ENCODE measurements at places on chromosomes 1 and 21. TPM values are rescaled to one million over a fixed set of nuclear protein-coding genes. Genes with fewer than 3 reads are reported as not detected.

The KMO gene
- total RNA-seq: under 0.01 TPM

DNA sequence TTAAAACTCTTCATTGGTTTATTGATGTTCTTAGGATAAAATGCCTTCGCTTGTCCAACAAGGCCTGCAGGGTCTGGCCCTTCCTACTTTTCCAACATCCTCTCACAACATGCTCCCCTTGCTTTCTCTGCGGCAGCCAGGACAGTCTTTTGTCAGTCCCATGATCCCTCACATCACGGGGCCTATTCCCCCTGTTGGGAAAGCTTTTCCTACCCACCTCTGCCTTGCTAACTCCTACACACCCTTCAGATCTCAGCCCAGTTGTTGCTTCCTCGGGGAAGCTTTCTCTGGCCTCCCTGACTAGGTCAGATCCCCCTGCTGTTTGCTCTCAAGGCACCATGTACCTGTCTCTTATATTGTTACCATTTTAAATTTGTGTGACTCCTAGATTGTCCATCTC lies 19.0 kb downstream of the DLGAP3 start:
- no peak overlapping the region for H3K4me3 ChIP-seq
- no peak overlapping the region for H3K27ac ChIP-seq
- peaks cover 6% of the 10 kb centered on the region for H3K27me3 ChIP-seq
- no peaks in the 10 kb centered on the region for H3K36me3 ChIP-seq

GRCh38 chr1:77623066-77623465 lies 59.4 kb downstream of the ZZZ3 start:
- H3K36me3 ChIP-seq: peaks cover 14% of the 10 kb centered on the region
- no peak overlapping the region for H3K4me3 ChIP-seq
- H3K27ac ChIP-seq: no peak overlapping the region
- H3K27me3 ChIP-seq: no peaks in the 10 kb centered on the region
- DNase-seq: no peak
- H3K4me1 ChIP-seq: no peaks in the 10 kb centered on the region

DNA sequence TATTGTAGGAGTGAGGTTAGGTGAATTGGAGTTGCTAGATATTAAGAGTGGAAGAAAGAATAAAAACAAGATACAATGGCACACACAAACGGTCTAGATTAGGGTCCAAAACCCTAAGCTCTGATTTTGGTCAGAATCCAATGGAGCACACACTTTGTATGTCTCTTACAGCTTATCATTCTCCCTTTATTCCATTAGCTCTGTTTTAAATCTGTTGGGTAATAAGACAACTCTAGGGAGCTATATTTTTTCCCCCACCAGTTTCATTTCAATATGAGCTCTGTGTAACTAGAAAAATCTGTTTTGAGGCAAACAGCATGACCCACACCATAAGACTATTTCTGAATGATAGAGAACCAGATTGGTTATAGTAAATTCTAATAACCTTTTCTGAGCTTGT lies 465.6 kb downstream of the ADGRL2 start:
- H3K27ac ChIP-seq: no peak overlapping the region
- no peaks in the 10 kb centered on the region for H3K36me3 ChIP-seq
- H3K4me1 ChIP-seq: no peaks in the 10 kb centered on the region

The LDLRAD1 gene
- total RNA-seq: not detected

The TLCD4 gene
- 3.4 TPM for total RNA-seq

The TBX19 gene
- total RNA-seq: 2.4 TPM

The LCE3E gene
- total RNA-seq: not detected

DNA sequence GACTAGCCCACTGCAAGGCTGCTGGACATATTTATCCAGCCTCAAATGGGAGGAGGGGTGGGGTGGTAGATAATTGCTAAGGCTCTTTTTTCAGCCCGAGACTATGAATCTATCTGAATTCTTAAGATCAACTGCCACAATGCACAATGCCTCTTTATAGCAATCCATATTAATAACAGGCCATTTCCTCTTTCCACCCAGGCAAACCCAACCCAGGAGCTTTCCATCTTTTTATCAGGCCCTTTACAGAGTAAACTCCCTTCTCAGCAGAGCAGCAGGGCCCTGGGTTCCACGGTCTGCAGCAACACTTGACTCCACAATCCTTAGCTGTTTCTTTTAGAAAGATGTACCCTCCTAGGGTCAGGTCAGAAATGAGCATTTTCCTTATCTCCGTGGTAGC lies 806 bp downstream of the DDOST start:
- no peaks in the 10 kb centered on the region for H3K27me3 ChIP-seq
- H3K4me3 ChIP-seq: peak overlapping the region; percentile 75
- H3K36me3 ChIP-seq: no peaks in the 10 kb centered on the region
- H3K27ac ChIP-seq: peak overlapping the region; percentile 91

The HHIPL2 gene
- 0.32 TPM for total RNA-seq

DNA sequence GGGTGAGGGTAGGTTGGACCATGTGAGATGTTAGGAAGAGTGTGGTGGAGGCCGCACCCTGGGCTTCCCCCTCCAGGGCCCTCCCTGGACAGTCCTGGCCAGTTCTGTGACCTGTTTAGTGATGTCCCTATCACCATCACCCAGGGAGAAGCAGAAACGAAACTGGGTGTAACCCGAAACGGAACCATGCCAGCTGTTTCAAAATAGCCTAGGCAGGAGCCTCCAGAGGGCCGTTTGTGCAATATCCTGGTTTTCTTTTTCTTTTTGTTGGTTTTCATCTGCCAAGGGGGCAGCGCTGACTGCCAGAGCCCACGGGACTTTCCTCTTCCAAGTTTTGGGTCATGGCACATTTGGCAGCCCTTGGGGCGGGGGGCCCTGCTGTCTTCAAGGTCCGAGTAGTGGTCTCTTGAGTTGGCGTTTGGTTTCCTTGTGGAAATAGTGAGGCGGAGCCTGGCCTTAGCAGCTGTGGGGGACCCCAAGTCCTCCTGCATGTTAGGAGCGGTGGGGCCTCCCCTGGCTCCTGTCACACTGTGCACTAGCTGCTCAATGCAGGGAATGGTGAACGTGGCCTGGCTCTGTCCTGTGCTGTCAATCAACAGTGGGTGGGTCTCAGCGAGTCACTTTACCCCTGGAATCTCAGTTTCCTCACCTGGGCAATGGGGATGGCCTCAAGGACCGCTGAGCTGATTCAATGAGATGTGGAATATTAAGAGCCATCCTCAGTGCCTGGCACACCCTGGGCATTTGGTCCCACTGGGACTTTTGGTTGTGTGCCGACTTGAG lies 90.7 kb downstream of the ARHGEF10L start:
- H3K4me3 ChIP-seq: no peak overlapping the region
- H3K36me3 ChIP-seq: peaks cover 72% of the 10 kb centered on the region
- H3K27me3 ChIP-seq: no peaks in the 10 kb centered on the region
- DNase-seq: peak; percentile 38
- no peaks in the 10 kb centered on the region for H3K4me1 ChIP-seq

DNA sequence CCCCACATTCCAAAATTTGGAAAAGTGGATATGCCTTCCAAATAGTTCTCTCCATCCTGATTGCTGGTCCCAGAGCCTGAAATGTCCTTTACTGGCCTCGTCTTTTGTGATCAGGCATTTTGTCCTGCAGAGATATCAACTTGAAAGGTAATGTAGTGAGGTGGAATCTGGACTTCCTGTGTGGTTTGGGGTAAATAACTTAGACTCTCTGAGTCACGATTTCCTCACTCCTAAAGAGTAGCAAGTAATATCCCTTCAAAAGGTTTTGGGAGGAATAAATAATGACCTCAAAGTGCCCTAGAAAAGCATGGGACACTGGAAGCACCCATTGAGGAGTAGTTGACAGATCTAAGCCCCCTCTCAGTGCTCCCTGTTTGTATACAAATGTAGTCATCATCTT lies 426.6 kb downstream of the OMA1 start:
- H3K27me3 ChIP-seq: no peaks in the 10 kb centered on the region
- DNase-seq: no peak
- no peak overlapping the region for H3K4me3 ChIP-seq

The MAP10 gene
- total RNA-seq: 2.3 TPM

The CFHR4 gene
- total RNA-seq: not detected

DNA sequence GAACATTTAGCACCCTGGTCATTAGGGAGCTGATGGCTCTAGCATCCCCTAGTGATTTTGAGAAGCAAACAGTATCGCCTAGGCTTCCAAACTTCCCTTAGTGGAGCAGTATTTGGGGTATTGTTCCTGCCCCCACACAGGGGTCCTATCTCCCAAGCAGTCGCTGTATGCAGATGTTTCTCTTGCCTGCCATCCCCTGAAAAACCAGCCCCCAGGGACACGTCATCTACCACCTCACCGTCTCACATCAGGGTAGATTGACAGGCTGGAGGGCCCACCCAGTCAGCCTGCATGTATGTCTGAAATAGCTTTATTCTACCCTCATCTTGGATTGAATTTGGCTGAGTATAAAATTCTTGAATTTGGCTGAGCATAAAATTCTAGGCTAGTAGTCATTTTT lies 33.9 kb downstream of the TENT5C start:
- no peak overlapping the region for H3K27ac ChIP-seq
- H3K27me3 ChIP-seq: no peaks in the 10 kb centered on the region
- H3K4me1 ChIP-seq: no peaks in the 10 kb centered on the region
- no peak overlapping the region for H3K4me3 ChIP-seq
- no peaks in the 10 kb centered on the region for H3K36me3 ChIP-seq

- H3K4me3 ChIP-seq: no peak overlapping the region
- DNase-seq: no peak
- peaks cover 6% of the 10 kb centered on the region for H3K4me1 ChIP-seq
- H3K27me3 ChIP-seq: no peaks in the 10 kb centered on the region
- no peak overlapping the region for H3K27ac ChIP-seq
These were observed 66.3 kb upstream of the PPP2R5A start for GRCh38 chr1:212218911-212219310.

GRCh38 chr1:201460814-201461644 lies 8.0 kb downstream of the PHLDA3 start:
- DNase-seq: peak; percentile 47
- peak overlapping the region; percentile 71 for H3K27ac ChIP-seq
- H3K36me3 ChIP-seq: no peaks in the 10 kb centered on the region

GRCh38 chr1:243705585-243705984 lies 144.5 kb downstream of the AKT3 start:
- DNase-seq: no peak
- no peaks in the 10 kb centered on the region for H3K36me3 ChIP-seq

The KCNN3 gene
- 2.3 TPM for total RNA-seq

The PRDM15 gene
- 9.4 TPM for total RNA-seq

DNA sequence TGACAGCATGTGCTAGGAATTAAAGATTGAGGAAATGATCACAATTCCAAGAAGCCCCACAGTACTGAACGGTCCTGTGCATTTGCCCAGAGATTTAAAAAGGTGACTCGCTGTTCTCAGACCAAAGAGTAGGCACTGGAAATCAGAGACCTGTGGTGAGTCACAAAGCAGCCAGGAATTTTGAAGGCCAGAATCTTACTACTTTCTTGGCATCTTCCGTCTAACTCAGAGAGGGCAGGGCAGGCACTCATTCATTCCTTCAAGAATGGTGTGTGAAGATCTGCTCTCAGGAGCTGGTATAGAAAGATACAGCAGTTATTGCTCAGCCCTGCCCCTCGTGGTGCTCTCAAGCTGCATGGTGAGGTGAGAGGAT lies 57.9 kb downstream of the BRINP2 start:
- H3K27me3 ChIP-seq: no peaks in the 10 kb centered on the region
- H3K36me3 ChIP-seq: no peaks in the 10 kb centered on the region
- H3K4me1 ChIP-seq: no peaks in the 10 kb centered on the region
- H3K27ac ChIP-seq: no peak overlapping the region
- DNase-seq: no peak

DNA sequence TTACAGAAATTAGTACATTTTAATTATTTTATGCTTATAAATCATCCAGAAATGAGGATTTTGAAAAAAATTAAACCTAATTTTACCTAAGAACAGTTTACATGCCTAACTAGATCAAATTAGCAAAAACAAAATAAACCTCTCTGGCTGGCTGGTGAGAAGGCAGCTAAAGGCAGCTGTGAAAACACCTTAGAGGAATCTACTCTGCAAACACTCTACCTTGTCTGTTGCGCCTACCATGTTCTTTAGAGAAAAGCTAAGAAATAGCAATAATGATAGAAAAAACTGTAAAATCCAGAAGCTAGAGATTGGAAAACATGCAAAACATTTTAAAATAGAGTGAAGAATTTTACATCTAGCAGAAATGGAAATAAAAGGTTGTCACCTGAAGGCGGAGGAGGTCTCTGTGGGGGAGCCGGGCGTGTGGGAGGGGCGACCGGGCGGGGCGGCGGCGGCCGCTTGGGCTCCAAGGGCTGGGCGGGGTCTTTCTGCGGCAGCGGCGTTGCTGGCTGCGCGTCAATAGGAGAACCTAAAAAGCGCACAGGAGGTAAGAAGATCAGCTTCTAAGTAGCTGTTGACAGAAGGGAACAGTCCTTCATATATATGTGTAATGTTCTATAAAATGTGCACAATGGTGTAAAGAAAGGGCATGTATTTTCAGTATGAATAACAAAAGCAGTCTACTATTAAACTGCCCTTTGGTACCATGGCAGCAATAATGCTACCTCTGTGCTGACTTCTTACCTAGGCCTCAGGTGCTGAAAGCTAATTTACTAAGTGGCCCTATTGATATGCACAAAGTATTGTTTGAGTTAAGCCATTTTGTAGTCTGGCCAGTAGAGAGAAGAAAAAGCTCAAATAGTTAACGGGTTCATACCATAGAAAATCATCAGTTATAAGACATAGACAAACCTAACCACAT lies 33.3 kb upstream of the CFAP298 start:
- DNase-seq: no peak
- H3K27ac ChIP-seq: no peak overlapping the region
- no peaks in the 10 kb centered on the region for H3K27me3 ChIP-seq
- H3K36me3 ChIP-seq: no peaks in the 10 kb centered on the region
- H3K4me3 ChIP-seq: no peak overlapping the region

The TNFRSF18 gene
- 3.3 TPM for total RNA-seq

The TRAF3IP3 gene
- 2.3 TPM for total RNA-seq

The LY9 gene
- 0.40 TPM for total RNA-seq

GRCh38 chr1:180926164-180926981 lies 13.7 kb downstream of the KIAA1614 start:
- H3K27ac ChIP-seq: peak overlapping the region; percentile 72
- H3K4me1 ChIP-seq: peaks cover 22% of the 10 kb centered on the region
- H3K27me3 ChIP-seq: no peaks in the 10 kb centered on the region
- no peak for DNase-seq

- DNase-seq: no peak
- H3K27ac ChIP-seq: no peak overlapping the region
- no peaks in the 10 kb centered on the region for H3K4me1 ChIP-seq
- no peaks in the 10 kb centered on the region for H3K36me3 ChIP-seq
- H3K4me3 ChIP-seq: no peak overlapping the region
These were observed 19.2 kb upstream of the GPR161 start for GRCh38 chr1:168155910-168156309.

DNA sequence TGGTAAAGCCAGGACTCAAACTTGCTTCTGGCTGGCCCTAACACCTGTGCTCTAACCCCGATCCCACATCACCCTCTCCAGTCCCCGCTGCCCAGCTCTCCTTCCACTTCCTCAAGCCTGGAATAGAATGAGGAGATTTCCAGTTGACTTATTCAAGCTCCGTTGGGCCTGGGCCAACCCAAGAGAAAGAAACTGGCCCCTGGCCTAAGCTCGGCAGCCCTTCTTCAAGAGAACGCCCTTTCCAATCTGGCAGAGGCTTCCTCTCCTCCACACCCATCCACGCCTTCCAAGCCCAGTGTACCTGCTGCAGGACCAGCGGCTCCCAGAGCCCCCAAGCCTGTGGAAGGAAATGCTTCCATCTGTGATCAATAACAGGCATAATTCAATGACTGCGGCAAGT lies 51.9 kb downstream of the LRRN2 start:
- H3K4me1 ChIP-seq: peaks cover 2% of the 10 kb centered on the region
- H3K27me3 ChIP-seq: no peaks in the 10 kb centered on the region
- DNase-seq: no peak
- H3K4me3 ChIP-seq: no peak overlapping the region
- H3K36me3 ChIP-seq: no peaks in the 10 kb centered on the region
- no peak overlapping the region for H3K27ac ChIP-seq
